ENCODE measurements at places on chromosomes 2 and 18. TPM values are rescaled to one million over a fixed set of nuclear protein-coding genes. Genes with fewer than 3 reads are reported as not detected.
A peak's percentile ranks its signal among the peaks of the same experiment; 100 is the strongest.

Gene POLE4
- 23.3 TPM for polyA plus RNA-seq

Gene TNS1
- polyA plus RNA-seq, result 0.20 TPM

Gene B3GNT7
- 4.1 TPM for polyA plus RNA-seq

Gene GCG
- not detected for polyA plus RNA-seq

DNA sequence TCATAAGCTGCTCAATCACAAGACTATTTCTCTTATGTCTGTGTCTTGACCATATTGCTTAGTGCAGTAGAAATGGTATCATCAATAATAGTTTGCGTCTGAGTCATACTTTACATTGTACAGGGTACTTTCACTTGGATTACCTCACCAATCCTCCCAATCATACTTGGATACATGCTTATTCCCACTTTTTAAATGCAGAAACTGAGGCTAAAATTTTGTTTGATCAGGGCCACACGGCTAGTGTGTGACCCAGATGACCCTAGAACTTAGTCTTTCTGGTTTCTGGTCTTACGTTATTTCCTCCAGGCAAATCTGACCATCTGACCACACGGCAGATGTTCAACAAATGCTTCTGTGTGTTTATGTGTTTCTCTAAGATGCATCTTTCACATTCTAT, 23.8 kb upstream of the CCL20 start:
- no peak for DNase-seq

DNA sequence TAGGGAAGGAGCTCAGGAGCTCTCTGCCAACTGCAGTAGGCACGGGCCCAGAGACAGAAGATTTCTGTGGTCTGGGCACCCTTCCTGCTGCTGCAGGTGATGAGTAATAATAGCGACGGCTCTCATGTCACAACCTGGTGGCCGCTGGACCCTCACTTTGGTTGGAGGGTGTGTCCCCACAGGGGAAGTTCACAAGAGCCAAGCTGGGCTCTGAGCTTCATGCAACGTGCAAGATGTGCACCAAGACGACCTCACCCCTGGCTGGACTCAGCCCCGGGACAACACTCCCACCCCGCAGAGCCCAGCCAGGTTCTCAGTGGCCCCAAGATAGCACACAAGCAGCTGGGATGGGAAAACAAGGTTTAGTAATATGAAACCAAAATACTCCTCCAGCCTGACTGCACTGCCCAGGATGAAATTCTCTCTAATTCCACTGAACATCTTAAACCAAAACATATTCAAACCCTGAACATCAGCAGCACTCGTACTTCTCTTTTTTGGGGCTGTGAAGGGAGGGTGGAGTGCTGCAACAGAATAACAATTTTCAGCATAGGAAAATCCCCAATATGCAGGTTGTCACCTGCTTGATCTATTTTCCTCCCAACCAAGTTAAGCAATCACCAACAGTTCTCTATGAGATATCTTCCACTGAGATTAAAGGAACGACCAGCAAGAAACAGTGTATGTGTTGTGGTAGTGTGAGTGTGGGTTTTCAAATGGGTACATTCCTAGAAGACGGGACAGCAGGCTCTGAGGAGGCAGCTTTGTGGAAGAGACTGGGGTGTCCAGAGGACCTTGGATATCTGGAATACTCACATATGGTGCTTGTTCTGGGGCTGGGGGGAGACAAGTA, 26.5 kb downstream of the BCL2 start:
- peak; percentile 81 for DNase-seq

GRCh38 chr2:18518116-18519111, 42.0 kb downstream of the RDH14 start:
- no peak for DNase-seq

GRCh38 chr18:56511996-56512395, 126.4 kb downstream of the TXNL1 start:
- peak; percentile 23 for DNase-seq

DNA sequence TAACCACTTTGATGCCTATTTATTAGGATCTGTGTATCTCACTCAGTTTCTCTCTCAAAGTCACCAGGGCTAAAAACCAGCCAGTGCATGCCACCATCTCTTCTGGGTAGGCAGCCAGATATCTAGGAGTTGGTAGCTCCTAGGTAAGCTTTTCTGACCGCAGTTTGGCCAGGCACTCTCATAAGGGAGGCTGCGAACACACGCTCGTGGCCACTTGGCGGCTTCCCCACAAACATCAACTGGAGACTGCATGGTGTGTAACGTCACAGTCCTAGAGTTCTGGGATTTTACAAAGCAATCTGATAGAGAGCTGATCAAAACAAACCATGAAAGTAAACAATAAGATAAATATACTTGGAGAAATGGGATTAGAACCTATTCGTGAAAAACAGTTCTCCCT, 424.3 kb upstream of the ACVR2A start:
- DNase-seq, result no peak
